ENCODE measurements at places on chromosomes 4 and X. TPM values are rescaled to one million over a fixed set of nuclear protein-coding genes. Genes with fewer than 3 reads are reported as not detected.

PGAM4 gene
- not detected for total RNA-seq

SYP gene
- 0.15 TPM for total RNA-seq

AWAT2 gene
- 0.32 TPM for total RNA-seq

SLC34A2 gene
- not detected for total RNA-seq

DKK2 gene
- 2.4 TPM for total RNA-seq

PLXNB3 gene
- total RNA-seq: 1.3 TPM

RHOXF2 gene
- not detected for total RNA-seq

PCDH7 gene
- total RNA-seq: 9.7 TPM

Measured in epithelial cell of umbilical artery (primary cell).